ENCODE measurements at places on chromosomes 16 and 17.

- no peak for DNase-seq
Observed at GRCh38 chr16:80591071-80591915, 50.5 kb downstream of the DYNLRB2 start.

GRCh38 chr16:30747331-30747730, 894 bp upstream of the PHKG2 start:
- no peak for DNase-seq

GRCh38 chr17:18332909-18333489, 17.9 kb downstream of the SMCR8 start:
- no peak for DNase-seq

- DNase-seq, result no peak
Observed at GRCh38 chr16:70730031-70730430, 44.2 kb upstream of the MTSS2 start.

- DNase-seq, result no peak
Observed at GRCh38 chr17:82937411-82938371, 97.9 kb upstream of the ZNF750 start.

DNA sequence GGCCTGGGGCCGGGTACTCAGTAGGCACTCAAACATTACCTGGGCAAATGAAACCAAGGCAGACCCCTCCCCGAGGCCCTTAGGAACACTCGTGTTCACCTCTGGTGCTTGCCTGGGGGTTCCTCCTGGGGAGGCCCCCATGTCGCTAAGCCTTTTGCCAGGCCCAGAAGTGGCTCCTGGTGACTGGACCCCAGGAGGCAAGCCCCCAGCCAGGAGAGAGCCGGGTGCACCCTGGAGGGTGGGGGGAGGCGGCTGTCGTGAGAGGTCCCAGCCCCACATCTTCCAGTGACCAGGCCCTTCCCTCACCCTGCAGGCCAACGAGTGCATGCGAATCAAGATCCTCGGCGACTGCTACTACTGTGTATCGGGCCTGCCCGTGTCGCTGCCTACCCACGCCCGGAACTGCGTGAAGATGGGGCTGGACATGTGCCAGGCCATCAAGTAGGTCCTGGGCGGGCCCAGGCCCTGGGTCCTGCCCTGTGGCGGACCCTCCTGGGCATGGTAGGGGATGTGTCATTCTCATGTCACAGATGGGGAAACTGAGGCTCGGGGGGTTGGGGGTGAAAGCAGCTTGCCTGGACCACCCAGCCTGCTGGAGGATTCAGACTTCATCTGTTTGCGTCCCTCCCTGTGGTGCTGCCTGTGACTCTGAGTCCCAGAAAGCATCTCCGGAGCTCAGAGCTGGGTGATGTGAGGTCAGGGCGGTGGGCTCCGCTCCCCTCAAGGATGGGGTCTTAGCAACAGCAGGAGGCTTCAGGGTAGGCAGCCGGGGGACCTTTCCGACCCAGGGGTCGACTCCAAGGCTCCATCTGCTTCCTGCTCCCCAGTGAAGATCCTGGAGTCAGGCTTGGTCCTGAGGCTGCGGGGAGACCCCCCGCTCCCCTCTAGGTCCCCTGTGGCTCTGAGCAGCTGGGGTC, 32.5 kb downstream of the ADCY7 start:
- DNase-seq, result no peak

- no peak for DNase-seq
Observed at GRCh38 chr16:8807189-8807588, 9.6 kb downstream of the PMM2 start.

GRCh38 chr17:55728833-55729232, 6.2 kb upstream of the TMEM100 start:
- DNase-seq, result no peak

- DNase-seq, result no peak
Observed at GRCh38 chr16:11379420-11379819, 34.2 kb downstream of the RMI2 start.

- DNase-seq, result no peak
Observed at GRCh38 chr17:77566151-77566550, 392.4 kb upstream of the TNRC6C start.

- peak; percentile 25 for DNase-seq
Observed at GRCh38 chr17:28599311-28600184, 723 bp upstream of the SPAG5 start.

GRCh38 chr16:81545470-81546250, 101.1 kb downstream of the CMIP start:
- DNase-seq, result no peak

GRCh38 chr17:11779892-11780291, 181.6 kb downstream of the DNAH9 start:
- no peak for DNase-seq

- no peak for DNase-seq
Observed at GRCh38 chr17:43644081-43644480, 17.6 kb downstream of the MEOX1 start.

GRCh38 chr16:14057878-14058382, 13.2 kb upstream of the MRTFB start:
- no peak for DNase-seq

DNA sequence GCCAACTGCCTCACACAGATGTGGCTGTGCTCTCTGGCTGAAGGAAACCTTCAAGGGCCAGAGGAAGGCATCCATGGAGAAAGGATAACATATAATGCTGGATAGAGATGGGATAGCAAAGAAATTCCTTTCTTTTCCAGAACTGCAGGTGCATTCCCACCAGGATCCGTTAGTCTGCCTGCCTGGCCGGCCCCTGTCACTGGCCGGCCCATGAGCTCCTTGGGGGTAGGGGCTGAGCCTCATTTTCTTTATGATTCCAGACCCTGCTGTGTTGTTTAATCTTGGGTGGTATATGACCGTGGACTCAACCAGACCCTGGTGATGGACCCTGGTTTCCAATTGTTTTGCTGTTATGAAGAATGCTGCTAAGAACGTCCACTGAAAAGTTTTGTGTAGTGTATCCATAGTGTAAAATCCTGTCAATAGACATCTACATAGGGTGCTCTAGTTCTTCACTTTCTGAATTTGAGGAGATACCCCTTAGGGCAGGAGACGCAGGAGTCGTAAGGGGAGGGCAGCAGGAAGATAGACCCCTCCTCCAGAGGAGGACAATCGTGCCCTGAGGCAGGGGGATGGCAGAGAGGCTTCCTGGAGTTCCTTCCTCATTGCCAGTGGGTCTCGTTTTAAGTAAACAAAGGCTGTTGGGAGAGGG, 93.4 kb downstream of the IRX3 start:
- DNase-seq, result no peak

GRCh38 chr16:19885451-19886072, 914 bp upstream of the GPRC5B start:
- DNase-seq, result no peak

GRCh38 chr17:9499041-9499440, 76.6 kb downstream of the STX8 start:
- DNase-seq, result no peak

DNA sequence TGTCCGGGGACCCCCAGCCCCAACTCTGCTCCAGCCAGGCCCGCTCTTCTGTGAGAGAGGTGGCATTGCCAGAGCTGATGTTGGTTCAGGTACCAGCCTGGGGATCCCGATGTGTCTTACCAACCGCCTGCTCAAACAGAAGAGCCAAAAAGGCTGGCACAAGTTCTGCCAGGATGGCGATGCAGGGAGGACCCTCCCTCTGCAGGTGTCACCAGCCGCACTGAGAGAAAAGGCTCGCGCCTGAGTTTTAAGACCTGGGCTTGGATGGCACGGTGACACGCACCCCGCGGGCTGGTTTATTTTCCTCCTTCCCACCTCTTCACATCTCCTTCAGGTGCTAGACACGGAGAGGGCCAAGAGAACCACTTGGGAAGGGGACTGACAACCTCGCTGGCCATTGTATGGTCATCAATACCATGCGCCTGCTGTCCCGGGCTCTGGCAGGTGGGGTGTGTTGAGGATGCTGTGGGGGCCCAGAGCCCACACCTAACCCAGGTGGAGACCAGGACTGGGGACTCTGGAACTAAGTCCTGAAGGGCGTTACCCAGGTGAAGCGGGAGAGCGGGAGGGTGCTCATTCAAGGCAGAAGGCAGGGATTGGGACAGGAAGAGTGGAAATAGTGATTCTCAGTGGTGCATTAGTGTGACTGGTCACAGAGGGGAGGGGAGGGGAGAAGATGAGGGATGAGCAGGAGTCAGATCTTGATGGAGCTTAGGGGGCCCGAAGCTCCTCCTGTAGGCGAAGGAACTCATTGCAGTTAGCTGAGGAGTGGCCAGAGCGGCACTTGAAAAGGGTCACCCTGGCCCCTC, 16.3 kb downstream of the FOXJ1 start:
- DNase-seq, result no peak

DNA sequence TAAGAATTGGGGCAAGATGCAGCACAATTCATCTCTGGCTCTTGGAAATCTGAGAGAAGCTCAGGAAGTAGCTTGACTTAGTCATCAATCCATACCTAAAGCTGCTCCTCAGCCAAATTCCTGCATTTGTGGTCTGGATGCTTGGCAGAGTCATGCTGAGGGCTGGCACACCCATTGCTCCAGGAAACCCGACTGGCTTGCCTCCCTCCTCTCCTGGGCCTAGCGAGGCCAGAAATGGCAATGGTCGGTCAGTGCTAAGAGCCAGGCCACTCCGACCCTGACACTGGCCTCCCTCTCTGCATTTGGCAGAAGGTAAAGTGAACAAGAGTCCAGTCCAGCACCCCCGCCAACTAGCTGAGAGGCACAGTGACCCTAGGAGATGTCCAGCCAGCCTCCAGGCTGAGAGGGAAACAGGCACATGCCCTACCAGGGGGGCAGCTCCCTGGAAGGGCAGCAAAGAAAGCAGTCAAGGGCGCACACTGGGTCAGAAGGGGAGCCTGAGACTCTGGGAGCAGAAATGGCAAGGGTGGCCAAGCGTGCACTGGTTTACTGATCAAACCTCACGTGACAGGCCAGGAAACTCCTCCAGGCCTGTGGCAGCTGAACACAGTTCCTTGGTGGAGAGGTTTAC, 10.0 kb downstream of the POLDIP2 start:
- DNase-seq, result no peak

GRCh38 chr17:75380750-75381149, 24.7 kb downstream of the GRB2 start:
- DNase-seq, result no peak

DNA sequence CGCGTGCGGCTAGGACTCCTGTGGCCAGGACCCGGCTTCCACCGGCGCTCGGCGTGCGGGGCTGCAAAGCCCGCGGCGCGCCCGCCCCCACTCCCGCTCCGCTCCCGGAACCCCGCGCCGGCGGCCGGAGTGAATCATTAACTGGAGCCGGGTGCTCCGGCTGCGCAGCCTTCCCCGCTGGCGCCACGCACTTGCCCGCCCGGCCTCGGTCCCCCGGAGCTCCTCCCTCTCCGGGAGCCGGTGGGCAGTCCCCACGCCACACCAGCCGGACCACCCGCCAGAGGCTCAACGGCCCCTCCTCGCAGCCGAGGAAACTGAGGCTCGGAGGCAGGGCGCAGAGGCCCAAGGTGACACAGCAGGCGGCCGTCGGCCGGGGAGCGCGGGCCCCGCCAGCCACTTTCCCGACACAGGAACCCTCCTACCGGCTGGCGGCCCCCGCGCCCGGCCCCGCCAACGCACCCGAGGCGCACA, 580 bp downstream of the BCAR1 start:
- DNase-seq, result no peak

- DNase-seq, result no peak
Observed at GRCh38 chr16:12126091-12126806, 149.7 kb downstream of the SNX29 start.

GRCh38 chr17:82272495-82273326, 789 bp downstream of the CSNK1D start:
- DNase-seq, result no peak

- DNase-seq, result no peak
Observed at GRCh38 chr16:55331648-55332185, 7.7 kb downstream of the IRX6 start.

Data from NCI-H1048 (cell line).